Ureter (tissue), 1 donor: ENCODE measurements at places on chromosomes 2 and 18. TPM values are rescaled to one million over a fixed set of nuclear protein-coding genes. Genes with fewer than 3 reads are reported as not detected.

The IL1RL2 gene
- 5.2 TPM for total RNA-seq

The CCDC68 gene
- total RNA-seq, result 16.5 TPM

The ANKRD30B gene
- total RNA-seq, result not detected

The TRIM43 gene
- not detected for total RNA-seq

The MGAT4A gene
- total RNA-seq, result 63.8 TPM

The ODC1 gene
- total RNA-seq, result 85.3 TPM

The HES6 gene
- total RNA-seq, result 3.4 TPM

The DSG4 gene
- total RNA-seq, result not detected

DNA sequence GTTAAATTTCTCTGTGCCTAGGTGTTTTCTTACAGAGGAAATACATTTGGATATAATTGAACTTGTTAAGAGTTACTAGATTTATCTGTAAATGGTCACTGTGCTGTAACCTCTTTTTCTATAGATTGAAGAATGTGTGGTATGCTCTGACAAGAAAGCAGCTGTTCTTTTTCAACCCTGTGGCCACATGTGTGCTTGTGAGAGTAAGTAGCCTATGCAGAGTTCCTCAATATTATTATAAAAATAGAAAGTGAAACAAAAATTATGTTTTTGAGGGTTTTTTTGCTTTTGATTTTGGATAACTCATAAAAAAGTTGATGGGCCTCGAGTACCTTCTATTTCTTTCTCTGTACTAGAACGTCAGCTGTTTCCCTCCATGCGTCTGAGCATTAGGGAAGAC is 112.4 kb downstream of the MIB1 start:
- DNase-seq, result no peak

- no peak for DNase-seq
Observed at GRCh38 chr2:191941376-191941929, 94.6 kb upstream of the CAVIN2 start.

DNA sequence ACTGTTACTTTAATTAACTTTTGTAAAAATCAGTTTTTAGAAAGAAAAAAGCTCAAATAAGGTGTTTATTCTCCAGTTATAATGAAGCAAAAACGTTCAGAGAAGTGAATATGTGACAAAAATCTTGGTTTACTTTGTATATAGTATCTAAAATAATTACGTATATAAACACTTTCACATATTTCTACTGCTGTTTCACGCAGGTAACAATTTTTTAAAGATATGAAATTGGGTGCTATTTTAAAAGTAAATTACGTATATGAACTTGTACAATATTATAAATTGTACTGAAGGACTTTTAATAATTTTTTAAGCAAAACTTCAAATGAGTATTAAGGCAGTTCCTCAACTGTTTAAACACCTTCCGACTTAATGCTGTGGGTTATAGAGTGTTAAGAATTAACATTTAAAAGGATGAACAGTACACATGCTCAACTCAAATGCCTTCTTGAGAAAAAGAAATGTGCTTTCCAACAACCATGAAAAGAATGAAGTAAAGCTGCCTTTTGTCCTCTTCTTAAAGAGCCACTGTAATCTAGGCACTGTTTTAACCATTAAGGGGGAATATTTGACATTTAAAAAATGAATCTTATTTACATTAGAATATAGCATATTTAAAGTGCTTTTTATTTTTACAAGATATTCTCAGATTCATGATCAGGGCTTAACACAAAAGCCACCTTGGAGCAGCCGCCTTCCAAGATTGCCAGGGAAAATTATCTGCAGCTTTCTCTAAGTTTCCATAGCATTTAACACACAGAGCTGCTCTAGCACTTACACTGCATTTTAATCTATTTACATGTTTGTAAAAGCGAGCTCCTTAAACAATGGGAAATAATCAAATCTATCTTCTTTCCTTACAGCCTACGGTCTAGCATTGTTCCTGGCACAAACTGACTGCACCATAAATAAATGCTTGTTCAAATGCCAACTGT is 56.5 kb upstream of the CDKL4 start:
- no peak for DNase-seq

DNA sequence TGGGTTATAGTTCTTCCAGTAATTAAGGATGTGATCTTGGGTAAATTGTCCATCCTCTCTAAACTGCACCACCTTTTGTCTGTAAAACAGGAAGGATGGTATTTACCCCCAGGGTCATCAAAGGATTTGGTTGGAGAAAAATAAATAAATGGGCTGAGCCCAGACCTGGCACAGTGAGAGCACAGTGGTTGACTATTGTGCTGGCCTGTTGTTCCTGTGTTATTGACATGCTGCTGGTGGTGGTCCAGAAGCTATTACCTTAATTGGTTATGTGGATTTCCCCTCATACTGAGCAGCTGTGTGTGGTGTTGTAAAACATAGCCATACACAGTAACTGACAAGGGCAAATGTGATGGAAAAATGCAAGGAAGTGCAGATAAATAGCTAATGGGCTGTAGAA is 746 bp upstream of the IL37 start:
- DNase-seq, result no peak

- no peak for DNase-seq
Observed at GRCh38 chr2:174078275-174078674, 113.1 kb upstream of the SP3 start.

DNA sequence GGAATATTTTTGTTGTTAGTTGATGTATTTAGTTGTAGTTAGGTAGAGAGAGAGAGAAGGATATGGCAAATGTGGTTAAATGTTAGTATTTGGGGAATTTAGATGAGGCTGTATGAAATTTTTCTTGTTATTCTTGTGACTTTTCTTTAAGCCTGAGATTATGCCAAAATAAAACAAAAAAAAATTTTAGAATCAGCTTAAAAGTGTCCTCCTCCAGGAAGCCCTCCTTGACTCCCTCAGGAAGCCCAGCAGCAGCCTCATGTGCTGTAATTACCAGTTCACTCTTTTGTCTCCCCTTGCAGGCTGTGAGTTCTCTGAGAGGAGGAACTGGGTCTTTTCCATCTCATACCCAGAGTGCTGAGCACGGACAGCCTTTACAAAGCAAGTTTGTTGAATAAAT is 243.5 kb downstream of the TFCP2L1 start:
- DNase-seq, result no peak

- no peak for DNase-seq
Observed at GRCh38 chr2:241854342-241855244, 4.1 kb downstream of the PDCD1 start.

- DNase-seq, result no peak
Observed at GRCh38 chr2:237575869-237576862, 9.8 kb downstream of the PRLH start.

DNA sequence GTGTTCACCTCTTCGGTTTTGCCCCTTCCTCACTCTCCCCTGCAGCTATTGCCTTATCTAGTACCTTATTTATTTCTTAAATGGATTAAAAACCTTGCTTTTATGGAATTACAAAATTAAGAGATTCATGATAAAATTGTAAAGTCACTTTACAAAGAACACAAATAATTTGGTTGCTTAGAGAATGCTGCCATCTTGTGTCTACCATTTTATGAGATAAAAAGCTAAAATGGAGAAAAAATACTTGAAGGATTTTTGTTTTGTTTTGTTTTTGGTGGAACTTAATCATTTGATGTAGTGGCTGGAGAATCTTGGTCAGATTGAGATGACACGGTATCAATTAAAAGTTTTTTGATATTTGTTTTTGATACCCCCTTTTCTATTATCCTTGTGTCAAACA is 69.6 kb downstream of the R3HDM1 start:
- no peak for DNase-seq

DNA sequence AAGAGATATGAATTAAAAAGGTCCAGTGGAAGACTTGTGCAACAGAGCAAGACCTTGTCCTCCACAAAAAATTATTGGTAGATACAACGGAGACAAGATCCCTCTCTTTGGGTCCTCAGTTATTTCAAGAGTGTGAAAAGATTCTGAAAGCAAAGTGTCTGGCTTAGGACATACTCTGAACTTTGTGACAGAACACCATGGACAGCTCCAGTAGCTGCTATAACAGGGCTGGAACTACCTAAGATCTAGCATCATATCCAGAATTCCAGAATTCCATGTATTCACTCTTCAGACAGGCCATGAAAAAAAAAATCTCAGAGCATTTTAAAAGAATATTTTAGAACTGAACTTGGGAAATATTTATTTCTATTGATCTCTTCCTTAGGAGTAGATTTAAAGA is 74.8 kb upstream of the ZBTB14 start:
- no peak for DNase-seq

DNA sequence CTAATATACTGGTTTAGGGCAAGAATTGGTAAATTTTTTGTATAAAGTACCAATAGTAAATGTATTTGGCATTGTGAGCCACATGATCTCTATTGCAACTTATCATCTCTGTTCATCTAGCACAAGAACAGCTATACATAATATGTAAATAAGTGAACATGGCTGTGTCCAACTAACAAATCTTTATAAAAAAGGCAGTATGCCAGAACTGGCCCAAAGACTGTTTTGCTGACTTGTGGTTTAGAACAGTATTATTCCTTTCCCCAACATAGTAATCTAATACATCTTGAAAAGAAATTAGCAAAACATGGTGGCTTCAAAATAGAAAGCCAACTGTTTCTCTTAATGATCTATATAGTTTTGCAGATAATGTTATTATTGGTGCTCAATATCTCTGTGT is 441.4 kb upstream of the CELF4 start:
- no peak for DNase-seq

DNA sequence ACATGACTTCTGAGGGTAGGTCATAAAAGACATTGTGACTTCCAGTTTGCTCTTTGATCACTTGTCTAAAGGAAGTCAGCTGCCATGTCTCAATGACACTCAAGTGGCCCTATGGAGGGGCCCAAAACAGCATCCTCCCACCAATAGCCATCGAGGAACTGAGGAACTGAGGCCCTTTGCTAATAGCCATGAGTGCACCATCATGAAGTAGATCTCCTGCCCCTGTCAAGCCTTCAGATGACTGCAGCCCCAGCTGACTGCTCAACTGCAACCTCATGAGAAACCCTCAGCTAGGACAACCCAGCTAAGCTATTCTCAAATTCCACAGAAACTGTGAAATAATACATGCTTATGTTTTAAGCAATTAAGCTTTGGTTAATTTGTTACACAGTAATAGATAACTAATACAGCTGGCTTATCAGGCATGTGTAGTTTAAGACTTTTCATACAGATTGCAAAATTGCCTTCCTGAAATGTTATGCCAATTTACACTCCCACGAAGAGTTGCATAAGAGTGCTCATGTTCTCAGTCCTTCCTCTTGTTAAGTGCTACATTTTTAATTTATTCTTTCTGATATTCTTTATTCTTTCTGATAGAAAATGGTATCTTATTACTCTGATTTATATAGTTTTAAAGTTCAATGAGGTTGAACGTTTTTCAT is 105.6 kb upstream of the NDUFV2 start:
- no peak for DNase-seq

DNA sequence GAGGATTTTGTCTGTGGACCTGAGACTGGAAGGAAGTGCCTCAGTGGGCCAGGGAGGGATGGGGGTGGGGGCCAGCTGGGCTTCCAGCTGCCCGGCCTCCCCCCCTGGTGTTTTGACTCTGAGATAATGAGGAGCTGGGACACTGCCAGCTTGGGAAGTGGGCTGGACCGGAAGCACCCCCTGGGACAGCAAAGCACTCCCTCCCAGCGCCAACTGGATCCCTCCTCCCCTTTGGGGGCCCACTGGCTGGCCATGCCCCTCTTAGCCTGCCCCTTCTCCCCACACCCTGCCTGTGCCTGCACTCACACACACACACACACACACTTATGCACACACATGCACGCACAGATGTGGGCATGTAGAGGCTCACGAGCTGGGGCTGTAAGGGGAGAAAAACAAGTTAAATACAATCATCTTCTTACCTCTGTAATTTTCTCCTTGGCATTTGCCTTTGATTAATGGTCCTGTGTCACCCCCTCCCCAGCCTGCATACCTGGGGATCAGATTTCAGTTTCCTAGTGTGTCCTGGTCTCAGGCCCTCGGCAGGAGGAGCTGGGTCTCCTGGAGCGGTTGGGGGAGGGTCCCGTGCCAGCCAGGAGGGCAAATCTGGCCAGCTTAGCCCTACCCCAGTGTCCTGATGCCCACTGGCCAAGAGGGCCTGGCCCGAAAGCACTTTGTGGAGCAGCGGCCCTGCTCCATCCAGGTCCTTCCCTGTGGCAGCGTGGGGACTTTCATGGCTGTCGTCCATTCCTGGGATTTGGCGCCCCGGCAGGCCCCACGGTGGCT is 3.6 kb downstream of the ITM2C start:
- no peak for DNase-seq

- DNase-seq, result no peak
Observed at GRCh38 chr2:121821476-121822158, 66.2 kb downstream of the TSN start.

- DNase-seq, result no peak
Observed at GRCh38 chr18:61554117-61554776, 221.0 kb downstream of the CDH20 start.

DNA sequence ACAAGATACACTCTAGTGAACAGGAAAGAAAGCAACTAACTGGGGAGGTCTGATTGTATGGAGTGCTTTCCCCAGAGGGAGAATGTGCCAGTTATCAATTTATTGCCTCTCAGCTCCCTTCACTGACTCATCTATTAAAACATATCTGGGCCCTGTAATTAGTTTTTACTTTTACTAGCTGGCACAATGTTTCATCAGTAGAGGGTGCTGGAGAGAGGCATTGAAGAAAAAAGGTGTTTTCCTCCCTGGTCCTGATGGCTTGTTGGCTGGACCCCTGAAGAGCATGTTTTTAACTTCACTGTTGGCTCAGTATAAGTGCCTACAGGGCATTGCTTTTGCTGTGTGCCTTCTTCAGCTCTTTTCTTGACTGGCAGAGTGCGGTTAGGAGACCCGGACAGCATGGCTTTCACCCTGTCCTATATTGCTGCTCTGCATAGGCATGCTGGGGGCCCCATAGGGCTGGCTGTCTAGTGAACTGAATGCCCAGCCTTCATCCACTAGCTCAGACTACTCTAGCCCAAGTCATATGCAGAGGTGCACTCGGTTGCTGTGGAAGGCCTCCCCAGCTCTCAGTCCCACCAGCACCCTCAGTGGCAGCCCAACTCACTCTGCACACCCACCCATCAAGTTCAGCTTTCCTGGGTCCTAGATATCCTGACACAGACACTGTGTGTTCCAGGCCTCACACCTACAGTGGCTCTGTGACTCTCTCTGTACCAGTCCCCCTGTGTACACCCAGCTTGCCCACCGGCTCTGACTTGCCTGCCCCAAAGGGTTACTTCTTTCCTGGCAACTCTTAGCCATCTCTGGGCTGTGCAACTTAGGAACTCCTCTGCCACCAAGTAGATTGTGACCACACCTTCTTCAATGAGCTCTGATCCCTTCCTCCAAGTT is 62.3 kb upstream of the ACYP2 start:
- DNase-seq, result no peak

DNA sequence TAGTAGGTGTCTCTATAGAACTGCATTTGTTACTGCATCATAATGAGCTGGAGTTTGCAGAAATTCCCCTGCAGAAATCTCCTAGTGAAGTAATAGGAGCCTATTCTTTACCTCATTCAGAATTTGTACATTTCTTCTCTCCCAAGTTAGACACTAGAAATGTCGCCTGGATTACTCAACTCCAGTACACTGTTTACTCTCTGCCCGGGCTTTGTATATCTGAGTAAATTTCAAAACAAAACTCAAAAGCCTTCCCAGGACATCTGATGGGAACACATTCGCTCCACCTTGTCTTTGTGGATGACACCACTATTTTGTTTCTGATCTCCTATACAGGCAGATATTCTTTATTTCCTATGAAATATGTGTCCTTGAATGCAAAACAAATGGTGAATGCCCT is 76.8 kb downstream of the POU3F3 start:
- no peak for DNase-seq
